Chondrocyte (in vitro differentiated cells): ENCODE measurements at places on chromosomes 13 and 19. TPM values are rescaled to one million over a fixed set of nuclear protein-coding genes. Genes with fewer than 3 reads are reported as not detected.

CCDC169 gene
- total RNA-seq: 1.8 to 2.3 TPM (median 2.2 TPM) in 3 replicates

DNA sequence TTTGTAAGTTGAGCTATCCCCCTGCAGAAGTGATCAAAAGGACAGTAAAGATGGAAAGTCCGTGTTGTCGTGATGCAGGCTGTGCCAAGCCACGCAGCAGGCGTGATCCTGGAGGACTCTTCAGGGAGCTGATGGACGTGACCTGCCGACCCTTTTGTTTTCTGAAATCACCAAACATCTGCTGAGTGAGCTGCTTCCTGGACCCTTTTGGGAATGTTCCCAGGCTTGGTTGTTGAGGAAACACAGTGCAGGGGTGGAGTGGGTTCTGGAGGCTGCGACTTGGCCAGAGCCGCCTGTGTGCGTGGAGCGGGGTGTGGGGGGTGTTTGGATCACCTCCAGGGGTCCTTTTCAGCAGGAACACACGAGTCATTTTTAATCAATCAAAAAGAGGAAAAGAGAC, 15.4 kb upstream of the CPAMD8 start:
- H3K36me3 ChIP-seq: peaks cover 1% of the 10 kb centered on the region
- DNase-seq: no peak
- H3K27me3 ChIP-seq: peaks cover 11% of the 10 kb centered on the region
- H3K27ac ChIP-seq: peak overlapping the region; percentile 15

DNA sequence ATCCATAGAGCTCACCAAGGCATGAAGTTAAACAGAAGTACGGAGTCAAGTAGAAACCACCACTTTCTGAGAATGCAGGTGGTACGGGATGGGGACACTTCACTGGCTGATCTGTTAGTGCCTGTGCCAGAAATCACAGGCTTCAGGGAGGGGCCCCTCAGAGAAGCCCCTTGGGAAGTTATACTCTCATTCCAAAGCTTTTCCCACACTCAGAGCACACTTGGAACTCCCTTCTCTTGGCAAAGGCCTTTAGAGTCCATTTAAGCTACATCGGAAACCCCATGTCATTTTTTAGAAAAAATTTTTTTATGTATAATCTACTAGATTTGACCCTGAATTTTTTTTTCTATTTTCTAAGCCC, 80.7 kb upstream of the WASF3 start:
- no peak for DNase-seq
- H3K4me1 ChIP-seq: peaks cover 34% of the 10 kb centered on the region
- H3K4me3 ChIP-seq: peak overlapping the region; percentile 69
- H3K27ac ChIP-seq: peak overlapping the region; percentile 97

GRCh38 chr19:52621376-52621775, 16.8 kb downstream of the ZNF83 start:
- H3K27ac ChIP-seq: no peak overlapping the region
- DNase-seq: no peak
- H3K27me3 ChIP-seq: no peaks in the 10 kb centered on the region
- H3K4me1 ChIP-seq: no peaks in the 10 kb centered on the region
- H3K4me3 ChIP-seq: no peak overlapping the region

DNA sequence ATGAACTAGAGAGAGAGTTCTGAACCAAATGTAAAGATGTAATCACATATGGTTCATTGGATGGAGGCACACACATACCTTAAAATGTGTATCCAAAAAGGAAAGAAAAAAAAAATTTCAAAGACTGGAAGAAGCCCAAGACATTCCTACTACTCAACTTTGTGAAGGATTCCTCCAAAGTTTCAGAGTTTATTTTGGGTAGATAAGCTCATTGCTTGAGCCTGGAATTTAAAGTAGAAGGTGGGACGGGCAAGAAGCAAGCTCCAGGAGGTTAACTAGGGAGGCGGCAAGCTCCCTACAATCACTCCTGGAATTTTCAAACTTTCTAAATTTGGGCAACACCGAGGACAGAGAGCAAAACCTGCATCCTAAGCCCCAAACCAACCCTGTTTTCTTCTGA, 1.9 kb downstream of the TSHZ3 start:
- H3K4me3 ChIP-seq: peak overlapping the region; percentile 78
- peaks cover 21% of the 10 kb centered on the region for H3K4me1 ChIP-seq
- peak overlapping the region; percentile 67 for H3K27ac ChIP-seq
- DNase-seq: no peak

GRCh38 chr19:55247621-55248099, 11.2 kb downstream of the PPP6R1 start:
- DNase-seq: no peak
- peaks cover 7% of the 10 kb centered on the region for H3K36me3 ChIP-seq
- H3K4me1 ChIP-seq: peaks cover 20% of the 10 kb centered on the region
- no peaks in the 10 kb centered on the region for H3K27me3 ChIP-seq
- H3K27ac ChIP-seq: peak overlapping the region; percentile 36
- no peak overlapping the region for H3K4me3 ChIP-seq

DNA sequence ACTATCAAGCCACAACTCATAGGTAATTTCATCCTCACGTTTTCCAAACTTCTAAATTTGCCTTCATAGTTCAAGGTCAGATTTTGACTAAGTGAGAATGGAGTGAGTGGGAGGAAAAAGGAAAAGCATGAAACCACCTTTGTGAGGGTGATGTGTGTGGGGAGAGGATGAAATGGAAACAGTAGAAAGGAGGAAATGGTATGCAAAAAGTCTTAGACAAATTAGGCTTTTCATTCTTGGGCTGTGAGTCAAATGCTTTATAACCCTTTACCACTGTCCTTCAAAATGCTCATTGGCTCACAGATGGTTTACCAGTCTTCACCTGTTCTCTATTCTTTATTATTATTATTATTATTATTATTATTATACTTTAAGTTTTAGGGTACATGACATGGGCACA, 127.2 kb downstream of the RAP2A start:
- H3K4me3 ChIP-seq: no peak overlapping the region
- no peaks in the 10 kb centered on the region for H3K27me3 ChIP-seq
- no peaks in the 10 kb centered on the region for H3K36me3 ChIP-seq
